ENCODE measurements at places on chromosomes 2 and 18.

DNA sequence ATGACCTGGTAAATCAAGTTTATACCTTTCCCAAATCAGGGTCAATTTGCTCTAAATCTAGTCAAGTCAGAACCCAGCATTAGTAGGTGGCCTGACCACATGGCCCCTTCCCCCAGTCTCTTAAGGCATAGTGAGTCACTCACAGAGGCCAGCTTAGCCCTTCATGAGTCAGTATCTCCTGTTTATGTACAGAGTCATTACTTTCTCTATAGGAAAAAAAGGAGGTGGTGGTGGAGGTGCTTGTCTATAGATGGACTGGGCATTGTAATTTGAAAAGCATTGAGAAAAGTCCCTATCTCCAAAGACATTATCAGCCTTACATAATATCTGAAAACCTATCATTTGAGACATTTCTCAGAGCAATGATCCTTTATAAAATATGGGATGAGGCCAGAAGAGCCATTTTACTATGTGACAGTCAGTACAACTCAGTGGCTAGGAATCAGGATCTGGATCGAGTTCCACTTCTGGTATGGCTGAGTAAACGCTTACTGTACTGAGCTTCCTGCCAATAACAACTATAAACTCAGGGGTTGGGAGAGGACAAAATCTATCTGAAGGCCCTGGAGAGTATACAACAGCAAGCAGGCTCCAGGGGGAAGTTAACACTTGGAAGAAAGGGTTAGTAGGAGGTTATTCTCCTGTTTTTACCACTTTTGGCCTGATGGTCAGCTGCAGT lies 22.5 kb upstream of the SIGLEC15 start:
- DNase-seq = no peak

- no peak for DNase-seq
Measured at GRCh38 chr2:49490710-49491109, 336.4 kb upstream of the FSHR start.

- DNase-seq = no peak
Measured at GRCh38 chr18:67241299-67241698, 275.2 kb downstream of the DSEL start.

DNA sequence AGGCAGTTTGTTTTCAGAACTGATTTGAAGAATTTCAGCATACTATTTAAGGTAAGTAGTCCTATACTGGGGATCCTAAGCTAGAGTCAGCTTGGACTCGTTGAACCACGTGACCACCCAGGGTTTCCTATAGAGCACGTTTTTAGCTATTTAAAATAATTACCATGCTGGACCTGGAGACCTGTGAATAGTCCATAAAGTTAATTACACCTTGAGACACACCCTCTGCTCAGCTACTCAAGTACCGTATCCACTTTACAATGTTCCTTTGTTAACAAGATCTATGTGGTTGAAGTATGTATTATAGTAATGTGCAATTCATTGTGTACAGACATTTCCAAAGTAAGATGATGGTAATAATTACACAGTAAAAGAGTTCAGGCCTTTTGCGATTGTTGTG lies 67.6 kb downstream of the CRIM1 start:
- DNase-seq = no peak

- DNase-seq = no peak
Measured at GRCh38 chr18:24488824-24489493, 28.5 kb downstream of the HRH4 start.

DNA sequence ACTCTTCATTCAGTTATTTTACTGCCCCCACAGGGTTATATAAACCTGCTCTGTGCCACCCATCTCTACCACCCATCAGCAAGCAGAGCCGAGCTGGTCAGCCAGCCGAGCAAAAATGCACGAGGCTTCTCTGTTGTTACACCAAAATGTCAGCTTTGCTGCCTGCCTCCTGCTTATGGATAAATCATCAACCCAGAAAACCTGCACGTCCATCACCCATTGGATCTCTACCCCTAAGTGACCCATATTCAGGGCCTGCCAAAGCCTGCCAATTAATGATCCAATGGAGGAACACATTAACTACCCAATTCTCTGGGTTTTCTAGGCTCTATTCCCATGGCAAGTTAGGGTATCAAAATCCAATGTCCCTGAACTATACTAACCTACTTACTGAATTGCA lies 365.5 kb upstream of the ACVR2A start:
- DNase-seq = no peak

DNA sequence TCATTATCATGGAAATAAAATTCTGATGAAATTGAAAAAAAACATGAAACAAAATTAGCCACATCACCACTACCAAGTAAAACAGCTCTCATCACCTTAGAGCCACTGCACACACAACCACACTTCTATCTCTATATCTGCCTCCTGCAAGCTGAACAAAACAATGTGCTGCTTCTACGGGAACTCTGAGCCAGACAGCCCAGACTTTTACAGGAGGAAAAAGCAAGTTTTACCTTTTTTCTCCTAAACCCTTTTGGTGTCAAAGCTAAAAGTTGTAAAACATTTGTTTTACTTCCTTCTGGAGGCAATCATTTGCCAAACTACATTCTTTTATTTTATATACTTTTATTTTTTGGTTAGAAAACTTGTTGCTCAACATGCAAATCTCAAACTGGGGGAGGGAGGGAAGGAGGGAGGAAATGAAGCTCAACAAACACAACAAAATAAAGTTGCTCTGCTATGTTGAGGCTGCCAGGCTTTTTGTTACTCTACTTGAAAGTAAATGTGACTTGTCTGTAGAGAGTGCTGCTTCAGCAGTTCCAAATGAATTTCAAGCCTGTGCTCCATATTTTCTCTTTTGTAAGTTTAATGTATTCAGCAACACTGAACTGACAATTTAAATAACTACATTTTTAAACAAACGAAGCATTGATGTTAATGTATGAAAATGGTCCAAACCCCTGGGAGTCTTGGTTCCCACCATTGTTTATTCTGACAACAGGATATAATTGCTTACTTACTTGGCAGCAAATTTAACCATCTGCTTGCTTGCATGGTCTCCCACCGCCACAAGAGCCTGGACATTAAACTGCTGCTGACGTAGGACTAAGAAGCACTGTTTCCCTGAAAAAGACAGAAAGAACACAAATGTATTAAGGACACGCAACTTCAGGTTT lies 24.5 kb downstream of the DARS1 start:
- no peak for DNase-seq

DNA sequence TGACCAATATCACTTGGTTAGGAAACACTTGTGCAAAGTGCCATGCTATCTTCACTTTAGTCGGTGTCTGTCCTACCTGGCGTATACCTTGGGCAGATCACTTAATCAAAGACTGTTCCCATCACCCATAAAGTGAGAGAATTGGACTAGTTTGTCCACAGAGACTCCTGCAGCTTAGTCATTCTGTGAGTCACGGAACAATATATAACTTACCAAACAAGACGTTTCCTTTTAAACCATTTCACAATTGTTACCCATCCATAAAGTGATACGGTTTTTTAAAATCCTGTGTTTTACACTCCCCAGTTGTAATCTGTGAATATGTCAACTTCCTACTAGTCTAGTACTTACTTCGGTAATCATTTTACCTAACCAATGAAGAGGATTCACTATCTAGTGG lies 499.3 kb upstream of the SMIM21 start:
- no peak for DNase-seq

GRCh38 chr2:184735611-184736010 lies 137.3 kb downstream of the ZNF804A start:
- no peak for DNase-seq

GRCh38 chr18:44500808-44501610 lies 179.7 kb upstream of the SETBP1 start:
- DNase-seq = no peak

DNA sequence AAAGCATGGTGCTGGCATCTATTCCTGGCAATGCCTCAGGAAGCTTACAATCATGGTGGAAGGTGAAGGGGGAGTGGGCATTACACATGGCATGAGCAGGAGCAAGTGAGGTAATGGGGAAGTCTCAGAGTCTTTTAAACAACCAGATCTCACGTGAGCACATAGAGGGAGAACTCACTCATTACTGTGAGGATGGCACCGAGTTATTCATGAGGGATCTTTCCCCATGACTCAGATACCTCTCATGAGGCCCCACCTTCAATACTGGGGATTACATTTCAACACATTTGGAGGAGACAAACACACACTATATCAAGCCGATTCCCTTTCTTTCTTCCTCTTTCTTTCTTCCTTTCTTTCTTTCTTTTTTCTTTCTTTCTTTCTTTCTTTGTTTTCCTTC lies 47.9 kb upstream of the FANCL start:
- DNase-seq = no peak

DNA sequence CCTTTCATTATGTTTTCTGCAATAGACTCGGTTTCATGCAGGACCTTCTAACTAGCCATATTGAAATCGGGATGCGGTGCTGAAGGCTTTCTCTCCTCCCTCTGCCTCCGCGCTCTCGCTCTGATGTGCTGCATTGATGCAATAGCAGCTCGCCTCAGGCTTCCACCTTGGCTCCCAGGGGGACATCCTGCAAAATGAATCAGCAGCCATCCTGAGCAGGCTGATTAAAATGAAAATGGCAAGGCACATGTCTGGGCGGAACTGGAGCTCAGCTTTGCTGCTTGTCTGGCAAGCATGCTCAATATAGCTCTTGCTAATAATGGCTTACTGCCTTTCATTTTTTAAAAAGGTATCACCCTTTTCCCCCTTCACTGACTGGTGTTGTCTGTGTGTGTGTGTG lies 806 bp upstream of the MYT1L start:
- no peak for DNase-seq

DNA sequence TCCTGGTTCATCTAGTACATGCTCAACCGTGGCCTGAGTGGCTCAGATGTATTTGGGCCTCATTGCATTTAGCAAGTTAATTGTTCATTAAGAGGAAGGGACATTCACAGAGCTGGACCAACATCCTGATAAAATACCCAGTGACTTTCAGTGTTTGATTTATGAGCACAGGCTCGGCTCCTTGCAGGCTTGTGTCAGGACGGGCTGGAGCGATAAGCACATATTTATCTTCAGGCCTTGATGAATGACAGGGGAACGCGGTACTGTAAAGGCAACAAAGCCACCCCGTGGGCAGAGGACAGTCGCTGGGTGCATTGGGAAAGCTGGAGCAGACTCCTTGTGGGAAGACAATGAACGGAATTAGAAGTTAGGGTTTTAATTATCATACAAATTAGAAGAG lies 548.6 kb upstream of the HS6ST1 start:
- DNase-seq = no peak

GRCh38 chr2:234091883-234092282 lies 41.4 kb downstream of the SPP2 start:
- no peak for DNase-seq

GRCh38 chr2:2664989-2665833 lies 334.1 kb upstream of the MYT1L start:
- DNase-seq = no peak

DNA sequence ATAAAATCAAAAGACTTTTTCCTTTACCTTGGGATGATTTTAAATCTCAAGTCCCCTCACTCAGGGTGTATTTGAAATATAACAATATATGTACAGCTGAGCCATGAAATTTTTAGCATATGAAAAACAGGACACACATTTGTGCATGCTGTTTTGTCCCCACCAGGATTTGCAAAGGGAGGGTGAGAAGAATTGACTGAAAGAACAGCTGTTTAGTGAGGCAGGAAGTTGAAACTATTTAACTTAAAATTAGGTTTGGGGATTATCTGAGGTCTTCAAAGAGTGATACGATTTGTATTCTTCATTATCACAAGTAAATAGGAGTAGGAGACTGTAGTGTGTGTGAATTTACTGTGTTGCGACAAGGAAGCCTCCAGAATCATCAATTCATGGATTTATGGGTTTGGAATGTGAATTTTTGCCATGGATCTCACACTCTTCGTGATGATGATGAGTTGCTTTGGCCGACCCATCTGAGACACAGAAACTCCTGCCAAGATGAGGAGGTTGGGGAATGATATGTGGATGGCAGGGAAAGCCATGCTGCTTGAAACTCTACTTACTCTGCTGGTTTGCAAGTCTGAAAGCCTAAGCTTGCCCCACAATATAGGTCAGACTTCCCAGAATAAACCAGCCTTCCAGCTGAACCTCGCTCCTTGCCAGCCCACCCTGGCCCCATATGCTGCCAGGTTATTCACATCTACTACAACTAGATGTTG lies 31.0 kb upstream of the SPATS2L start:
- DNase-seq = no peak

DNA sequence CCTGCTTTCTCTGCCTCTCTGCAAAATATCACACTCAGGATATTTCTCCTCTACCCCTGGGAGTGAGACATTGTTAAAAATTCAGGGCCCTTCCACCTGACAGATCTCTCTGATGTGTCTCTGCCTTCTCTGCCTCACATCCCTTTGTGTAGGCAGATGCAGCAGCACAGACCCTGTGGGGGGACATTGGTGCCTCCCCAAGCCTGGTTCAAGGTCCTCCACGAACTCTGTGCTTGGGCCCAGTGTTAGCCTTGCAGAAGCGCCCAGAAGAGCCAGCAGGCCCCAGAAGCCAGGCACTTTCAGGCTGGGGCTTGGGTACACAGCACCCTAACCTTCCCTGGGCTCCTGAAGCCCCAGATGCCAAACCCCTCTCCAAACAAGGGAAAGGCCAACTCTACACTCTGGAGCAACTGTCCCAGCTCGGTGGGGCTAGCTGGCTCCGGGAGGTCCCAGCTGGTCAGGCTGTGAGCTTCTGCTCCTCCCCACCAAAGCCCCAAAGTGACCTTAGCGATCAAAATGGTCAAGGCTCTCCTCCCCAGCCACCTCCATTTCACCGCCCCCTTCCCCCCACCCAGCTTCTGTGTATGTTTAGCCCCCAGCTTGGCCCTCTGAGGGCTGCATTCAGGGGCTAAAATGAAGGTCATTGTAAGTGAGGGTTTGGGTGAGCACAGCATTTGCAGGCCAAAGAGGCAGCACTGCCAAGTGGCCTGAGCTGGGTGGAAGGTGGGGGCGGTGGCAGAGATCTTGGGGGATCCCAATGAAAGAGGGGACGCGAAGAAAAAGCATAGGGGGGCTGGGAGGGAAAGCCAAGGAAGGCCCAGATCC lies 2.6 kb downstream of the HOXD9 start:
- no peak for DNase-seq

DNA sequence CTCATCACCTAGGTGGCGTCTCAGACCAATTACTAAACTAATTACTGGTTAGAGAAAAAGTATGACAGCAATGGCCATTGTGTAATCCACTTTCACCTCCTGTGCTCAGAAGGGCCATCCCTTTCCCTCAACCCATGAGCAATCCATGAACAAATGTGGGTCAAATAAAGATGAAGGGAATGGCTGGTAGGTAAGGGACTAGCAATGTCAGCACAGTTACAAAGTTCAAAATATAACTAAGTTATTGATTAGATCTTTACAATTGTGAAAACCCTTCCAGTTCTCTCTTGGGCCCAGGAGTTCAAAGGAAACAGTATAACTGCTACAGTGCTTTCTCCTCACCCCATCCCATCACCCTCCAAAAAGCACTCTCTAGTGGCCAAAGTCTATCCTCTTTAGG lies 98.3 kb downstream of the DTNA start:
- no peak for DNase-seq

Data from stimulated activated CD8-positive, alpha-beta memory T cell treated with anti-CD3 and anti-CD28 coated beads, Interleukin-4, amount 100 ng/mL, for 1 hour (primary cell).